ENCODE measurements at places on chromosomes 5 and 9.

DNA sequence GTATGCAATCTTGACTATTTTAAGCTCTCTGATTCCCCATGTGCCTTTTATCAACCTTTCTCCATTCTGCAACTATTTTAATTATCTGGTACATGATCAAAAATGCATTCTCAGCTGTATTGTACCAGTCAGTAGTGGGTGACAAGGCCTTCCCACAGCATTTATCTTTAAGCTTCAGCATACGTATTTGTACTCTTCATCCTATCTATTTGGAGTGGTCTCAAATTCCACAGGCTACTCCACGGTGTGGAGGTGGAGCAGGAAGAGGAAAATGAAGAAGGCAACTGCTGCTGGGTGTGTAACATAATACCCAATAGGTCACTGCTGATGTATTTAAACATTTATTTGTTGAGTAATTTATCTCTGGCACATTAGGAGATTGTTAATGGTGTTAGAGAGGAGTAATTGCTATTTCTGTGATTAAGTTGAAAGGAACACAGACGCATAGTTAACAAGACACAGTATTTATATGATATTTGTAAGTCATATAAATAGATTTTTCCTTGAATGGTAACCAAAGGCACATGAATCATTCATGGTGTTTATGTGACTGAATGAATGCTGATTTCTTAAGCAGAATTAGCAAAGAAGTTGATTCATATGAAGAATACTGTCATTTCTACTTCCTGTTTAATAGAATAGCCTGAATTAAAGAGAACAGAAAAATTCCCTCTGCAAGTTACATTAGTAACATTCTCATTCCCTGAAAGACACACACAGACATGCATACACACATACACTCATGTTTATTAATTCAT is 153.8 kb upstream of the NR3C1 start:
- DNase-seq, result no peak

- DNase-seq, result no peak
Measured at GRCh38 chr5:174101195-174101730, 55.8 kb downstream of the NSG2 start.

- no peak for DNase-seq
Measured at GRCh38 chr9:74095925-74096324, 401.2 kb upstream of the RORB start.

GRCh38 chr9:71446473-71447411 is 321.6 kb downstream of the CEMIP2 start:
- no peak for DNase-seq

DNA sequence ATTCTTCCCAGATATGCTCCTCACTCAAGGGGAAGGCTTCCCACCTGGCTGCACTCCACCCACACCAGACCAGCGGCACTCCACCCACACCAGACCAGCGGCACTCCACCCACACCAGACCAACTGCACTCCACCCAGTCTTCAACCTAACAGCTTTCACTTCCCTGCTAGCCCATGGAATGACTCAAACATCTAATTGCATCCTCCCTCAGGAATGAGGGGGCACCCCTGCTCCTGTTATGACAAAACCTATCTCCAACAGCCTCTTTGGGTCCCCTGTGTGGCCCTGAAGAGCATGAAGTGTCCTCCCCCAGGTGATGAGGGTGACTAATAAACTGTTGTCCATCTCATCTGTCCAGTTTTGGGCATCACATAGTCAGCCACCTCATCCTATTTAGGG is 556.6 kb upstream of the TUSC1 start:
- DNase-seq, result no peak

DNA sequence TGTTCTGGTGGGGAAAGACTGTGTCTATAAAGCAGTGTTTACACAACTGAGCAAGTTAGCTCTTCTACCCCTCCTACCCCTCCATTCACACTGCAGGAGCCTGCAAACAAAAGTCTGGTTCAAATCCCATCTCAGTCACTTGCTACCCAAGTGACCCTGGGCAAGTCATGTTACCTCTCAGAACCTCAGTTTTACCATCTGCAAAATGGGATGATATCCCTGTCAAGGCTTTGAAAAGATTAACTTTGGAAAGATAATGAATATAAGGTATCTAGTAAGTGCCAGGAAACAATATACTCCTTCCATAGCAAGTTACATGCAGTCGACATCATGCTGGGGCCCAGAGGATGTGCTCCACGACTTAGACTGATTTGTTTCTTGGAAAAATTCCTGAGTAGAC is 161.5 kb downstream of the SEC61B start:
- DNase-seq, result no peak

DNA sequence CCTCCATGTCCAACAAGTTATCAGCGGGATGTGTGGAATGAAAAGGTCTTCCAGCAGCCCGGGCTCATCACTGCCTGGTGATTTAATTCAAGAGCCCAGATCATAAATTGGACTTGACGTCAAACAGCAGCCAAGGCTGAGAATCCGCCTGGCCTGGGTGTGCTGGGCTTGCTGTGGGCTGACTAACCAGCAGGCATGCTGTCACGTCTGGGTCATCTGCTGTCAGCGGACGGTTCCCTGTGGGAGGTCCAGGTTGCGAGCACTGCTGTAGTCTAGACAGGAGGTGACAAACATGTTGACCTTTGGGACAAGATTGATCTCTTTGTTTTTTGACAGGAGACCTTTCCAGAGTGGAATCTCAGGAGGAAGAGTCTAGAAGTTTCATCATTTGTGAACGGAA is 289.7 kb downstream of the OSTF1 start:
- DNase-seq, result no peak

- DNase-seq, result no peak
Measured at GRCh38 chr5:39158786-39159185, 60.6 kb downstream of the FYB1 start.

- no peak for DNase-seq
Measured at GRCh38 chr9:109561137-109561536, 63.0 kb upstream of the PTPN3 start.

- DNase-seq, result no peak
Measured at GRCh38 chr5:55384072-55384471, 76.3 kb downstream of the MTREX start.

- DNase-seq, result no peak
Measured at GRCh38 chr9:86324308-86324707, 29.9 kb downstream of the TUT7 start.

- peak; percentile 21 for DNase-seq
Measured at GRCh38 chr5:81165493-81166119, 67.5 kb upstream of the CKMT2 start.

GRCh38 chr9:113594484-113595299 is 131.2 kb downstream of the RGS3 start:
- DNase-seq, result no peak

DNA sequence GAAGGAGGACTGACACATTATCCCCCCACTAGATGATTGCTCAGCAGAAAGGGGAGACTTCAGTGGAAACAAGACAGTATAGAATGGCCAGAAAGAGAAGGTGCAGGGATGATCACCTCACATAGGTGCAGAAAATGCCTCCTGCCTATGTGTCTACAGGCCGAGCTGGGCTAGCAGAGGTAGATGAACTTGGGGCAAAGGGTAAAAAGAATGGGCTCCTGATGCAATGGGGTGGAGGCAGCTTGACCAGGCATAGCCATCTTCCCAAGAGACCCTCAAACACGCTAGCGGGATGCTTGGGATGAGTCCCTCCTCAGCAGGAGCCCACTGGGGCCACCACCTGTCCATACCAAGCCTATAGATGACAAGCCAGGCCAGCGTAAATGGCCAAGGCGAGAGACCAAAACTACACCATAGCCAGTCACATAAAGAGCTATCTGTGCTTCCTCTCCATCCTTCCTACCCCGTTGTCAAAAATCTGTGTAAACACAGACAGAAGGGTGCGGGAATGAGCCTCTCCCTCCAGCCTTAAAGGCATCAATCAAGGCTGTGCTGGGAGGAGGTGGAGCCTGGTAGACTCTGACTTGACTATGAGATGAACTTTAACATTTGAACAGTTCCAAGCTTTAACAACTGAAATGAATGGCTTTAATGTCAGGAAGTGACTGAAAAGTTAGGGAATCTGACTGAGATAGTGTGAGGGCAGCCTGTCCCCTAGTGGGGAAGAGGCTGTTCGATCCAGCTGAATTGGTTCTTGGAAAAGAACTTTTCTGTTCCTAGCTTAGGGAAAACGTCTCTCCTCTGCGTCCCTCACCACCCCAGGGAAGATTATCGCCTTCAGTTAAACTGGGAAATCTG is 10.4 kb downstream of the C9orf152 start:
- no peak for DNase-seq
